Hepatocyte (in vitro differentiated cells): ENCODE measurements at places on chromosomes 4 and X. TPM values are rescaled to one million over a fixed set of nuclear protein-coding genes. Genes with fewer than 3 reads are reported as not detected.

GRCh38 chr4:23654791-23655190 lies 235.1 kb downstream of the PPARGC1A start:
- H3K36me3 ChIP-seq: no peaks in the 10 kb centered on the region
- H3K27ac ChIP-seq: no peak overlapping the region
- DNase-seq: no peak
- H3K27me3 ChIP-seq: no peaks in the 10 kb centered on the region
- no peaks in the 10 kb centered on the region for H3K4me1 ChIP-seq

- H3K4me1 ChIP-seq: no peaks in the 10 kb centered on the region
- no peaks in the 10 kb centered on the region for H3K27me3 ChIP-seq
- no peak overlapping the region for H3K27ac ChIP-seq
These were observed 209.4 kb upstream of the ZFP42 start for GRCh38 chr4:187786190-187786589.

DNA sequence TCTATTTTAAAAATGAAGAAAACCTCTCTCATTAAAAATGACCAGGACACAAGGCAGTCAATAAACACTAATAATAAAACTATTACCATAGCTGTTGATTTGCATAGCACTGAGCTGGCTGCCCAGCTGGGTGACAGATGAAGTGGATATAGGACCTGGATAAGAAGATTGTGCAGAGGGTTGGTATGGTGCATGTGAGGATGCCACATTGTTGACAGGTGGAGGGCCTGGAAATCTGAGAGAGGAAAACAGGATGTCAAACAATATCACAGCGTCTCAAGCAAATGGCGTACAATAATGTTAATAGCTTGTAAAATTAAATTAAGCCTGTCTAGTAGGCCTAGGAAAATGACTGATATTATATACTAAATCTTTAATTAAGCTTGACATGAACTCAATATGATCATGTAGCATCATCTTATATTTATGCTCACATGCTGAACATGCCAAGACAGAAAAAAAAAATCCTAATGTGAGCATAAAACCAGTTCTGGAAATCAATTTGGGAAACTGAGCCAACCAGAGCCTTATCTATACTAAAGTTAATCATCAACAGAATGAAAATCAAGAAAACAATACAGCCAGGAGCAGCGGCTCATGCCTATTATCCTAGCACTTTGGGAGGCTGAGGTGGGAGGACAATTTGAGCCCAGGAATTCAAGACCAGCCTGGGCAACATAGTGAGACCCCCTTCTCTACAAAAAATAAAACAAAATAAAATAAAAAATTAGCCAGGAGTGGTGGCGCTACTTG lies 18.6 kb downstream of the SEC24D start:
- no peak overlapping the region for H3K4me3 ChIP-seq
- DNase-seq: no peak
- no peak overlapping the region for H3K27ac ChIP-seq
- H3K4me1 ChIP-seq: no peaks in the 10 kb centered on the region
- no peaks in the 10 kb centered on the region for H3K27me3 ChIP-seq
- H3K36me3 ChIP-seq: no peaks in the 10 kb centered on the region

DNA sequence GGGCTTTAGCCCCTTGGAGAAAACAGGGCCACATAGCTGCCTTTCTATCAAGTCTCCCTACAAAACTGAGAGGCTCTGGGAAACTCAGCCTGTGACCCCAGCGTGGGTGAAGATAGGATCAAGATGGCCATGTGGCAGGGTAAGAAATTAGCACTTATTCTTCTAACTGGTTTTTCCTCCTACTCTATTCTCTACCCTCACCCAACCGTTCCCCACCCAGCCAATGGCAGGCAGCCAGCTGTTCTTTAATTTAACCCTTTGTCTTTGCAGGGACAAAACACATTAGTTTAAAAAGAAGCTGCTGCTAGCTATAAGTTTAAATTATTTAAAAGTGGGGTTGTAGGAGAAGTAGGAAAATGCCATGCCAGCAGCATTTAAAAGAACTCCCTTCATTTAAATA lies 2.8 kb downstream of the CLCN5 start:
- no peaks in the 10 kb centered on the region for H3K27me3 ChIP-seq
- no peak overlapping the region for H3K4me3 ChIP-seq
- H3K4me1 ChIP-seq: no peaks in the 10 kb centered on the region
- no peak for DNase-seq

The RNF128 gene
- 39.2 and 58.0 TPM in 2 replicates for polyA plus RNA-seq
